ENCODE measurements at places on chromosomes 16 and 17. TPM values are rescaled to one million over a fixed set of nuclear protein-coding genes. Genes with fewer than 3 reads are reported as not detected.

KRT27 gene
- 0.61 TPM for total RNA-seq

PRAC1 gene
- total RNA-seq = not detected

DNA sequence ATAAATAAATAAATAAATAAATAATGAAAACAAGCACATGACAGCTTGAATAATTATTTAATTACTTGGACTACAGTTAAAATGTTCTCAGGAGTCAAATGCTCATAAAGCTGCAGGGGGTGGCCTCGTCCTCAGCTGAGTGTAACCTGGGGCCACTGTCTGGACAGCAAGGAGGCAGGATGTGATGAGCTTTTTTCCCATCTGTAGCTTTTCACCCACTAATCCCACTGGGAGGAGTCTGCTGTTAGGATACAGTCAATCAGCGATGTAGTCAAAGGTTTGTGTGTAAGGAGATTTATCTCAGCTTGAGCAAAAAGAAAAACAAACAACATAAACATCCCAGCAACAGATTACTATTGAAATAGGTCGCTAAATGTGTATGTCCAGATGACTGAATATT lies 22.5 kb downstream of the ZCCHC14 start:
- H3K27me3 ChIP-seq = no peaks in the 10 kb centered on the region
- no peak for DNase-seq
- peaks cover 41% of the 10 kb centered on the region for H3K4me1 ChIP-seq

GRCh38 chr17:22512506-22512905 lies 820.2 kb downstream of the KCNJ18 start:
- H3K27me3 ChIP-seq = no peaks in the 10 kb centered on the region
- no peak overlapping the region for H3K27ac ChIP-seq
- no peaks in the 10 kb centered on the region for H3K4me1 ChIP-seq
- H3K4me3 ChIP-seq = no peak overlapping the region
- no peaks in the 10 kb centered on the region for H3K36me3 ChIP-seq

- no peak overlapping the region for H3K27ac ChIP-seq
- no peak overlapping the region for H3K4me3 ChIP-seq
- DNase-seq = no peak
- H3K27me3 ChIP-seq = no peaks in the 10 kb centered on the region
- H3K36me3 ChIP-seq = no peaks in the 10 kb centered on the region
Measured at GRCh38 chr16:72841506-72841905, 206.4 kb downstream of the ZFHX3 start.

DNA sequence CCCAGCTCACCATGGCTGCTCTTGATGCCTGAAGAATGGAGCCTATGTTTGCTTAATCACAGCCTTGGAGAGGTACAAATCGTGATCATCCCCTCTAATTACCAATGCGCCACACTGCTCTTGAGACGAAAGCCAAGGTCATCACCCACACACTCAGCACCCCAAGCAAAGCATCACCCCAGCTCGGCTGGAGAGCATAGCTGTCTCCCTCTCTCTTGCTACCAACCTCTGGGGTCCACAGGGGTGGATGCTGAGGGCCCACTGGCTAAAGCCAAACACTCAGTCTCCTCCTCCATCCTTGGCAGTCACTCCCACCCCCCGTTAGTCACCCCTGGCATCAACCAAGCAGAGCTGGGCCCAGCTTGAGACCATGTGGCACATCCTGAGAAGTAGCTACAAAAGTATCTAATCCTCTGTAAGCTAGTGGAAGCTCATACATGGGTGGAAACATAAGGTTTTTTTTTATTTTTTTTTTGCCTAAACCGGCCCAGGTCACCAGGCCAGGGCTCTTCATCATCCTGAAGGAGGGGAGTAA lies 44.8 kb downstream of the PIMREG start:
- H3K27me3 ChIP-seq = no peaks in the 10 kb centered on the region
- no peak overlapping the region for H3K27ac ChIP-seq
- H3K4me1 ChIP-seq = peaks cover 6% of the 10 kb centered on the region
- no peaks in the 10 kb centered on the region for H3K36me3 ChIP-seq

DNA sequence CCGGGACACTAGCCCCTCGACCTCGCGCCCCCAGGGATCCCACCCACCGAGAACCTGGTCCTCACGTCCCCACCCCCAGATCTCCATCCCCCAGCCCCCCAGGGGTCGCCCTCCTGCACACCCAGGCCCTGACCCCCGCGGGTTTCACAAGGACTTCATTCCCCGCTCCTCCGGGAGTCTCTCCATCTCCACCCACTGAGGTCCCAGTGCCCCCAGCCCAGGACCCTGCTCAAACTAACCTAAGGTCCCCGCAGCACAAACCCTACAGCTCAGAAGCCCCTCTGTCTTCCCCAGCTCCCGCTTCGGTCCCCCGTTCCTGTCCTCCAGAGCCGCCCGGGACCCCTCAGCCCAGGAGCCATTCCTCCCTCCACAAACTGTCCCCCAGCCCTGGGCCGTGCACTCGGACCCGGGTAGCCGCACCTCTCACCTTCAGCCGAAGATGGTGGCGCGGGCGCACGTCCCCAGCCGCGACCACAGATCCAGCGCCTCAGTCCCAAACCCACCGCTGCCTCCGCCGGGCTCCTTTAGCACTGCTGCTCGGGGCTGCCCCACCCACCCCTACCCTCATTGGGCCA lies at the start of gene MYH10:
TSS of gene MYH10 (minus strand) at position 499 of the 575 bp plus-strand sequence. CDS start 7,479 bp downstream, outside the sequence.
- H3K27ac ChIP-seq = peak within 1 kb of the TSS; percentile 74
- no peaks in the 10 kb centered on the region for H3K36me3 ChIP-seq
- no peaks in the 10 kb centered on the region for H3K27me3 ChIP-seq
- H3K4me3 ChIP-seq = peak within 1 kb of the TSS; percentile 72

TOX3 gene
- 22.0 TPM for total RNA-seq

MAPT gene
- total RNA-seq = 2.9 TPM

CDH8 gene
- total RNA-seq = 0.37 TPM

TNP2 gene
- total RNA-seq = not detected

- no peak for DNase-seq
- no peaks in the 10 kb centered on the region for H3K27me3 ChIP-seq
- H3K27ac ChIP-seq = no peak overlapping the region
- H3K36me3 ChIP-seq = no peaks in the 10 kb centered on the region
- no peak overlapping the region for H3K4me3 ChIP-seq
Measured at GRCh38 chr17:71869293-71869692, 251.5 kb upstream of the SOX9 start.

GRCh38 chr16:49890876-49891275 lies 35.0 kb upstream of the ZNF423 start:
- no peak overlapping the region for H3K4me3 ChIP-seq
- no peaks in the 10 kb centered on the region for H3K27me3 ChIP-seq
- no peak overlapping the region for H3K27ac ChIP-seq
